Pancreas (tissue), 10 donors: ENCODE measurements at places on chromosomes 6 and 20.

DNA sequence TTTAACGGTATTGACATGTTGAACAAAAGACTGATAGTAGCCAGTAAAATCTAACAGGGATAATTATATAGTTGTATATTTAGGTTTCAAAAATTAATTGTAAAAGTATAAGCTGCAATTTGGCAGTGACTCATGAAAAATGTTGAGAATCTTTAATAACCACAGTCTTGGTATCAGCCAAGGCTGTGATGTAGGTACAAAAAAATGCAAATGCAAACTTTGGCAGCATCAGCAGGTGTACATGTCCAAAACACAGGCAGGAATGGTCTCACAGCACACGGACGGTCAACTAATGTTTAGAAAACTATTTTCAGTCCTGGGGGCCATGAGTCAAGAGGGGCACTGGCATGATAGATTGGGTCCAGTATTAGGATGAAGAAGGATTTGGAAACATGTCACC is 58.5 kb upstream of the BEND3 start:
- H3K27ac ChIP-seq, result no peak overlapping the region
- no peaks in the 10 kb centered on the region for H3K36me3 ChIP-seq
- no peak overlapping the region for H3K4me3 ChIP-seq
- no peak for DNase-seq

DNA sequence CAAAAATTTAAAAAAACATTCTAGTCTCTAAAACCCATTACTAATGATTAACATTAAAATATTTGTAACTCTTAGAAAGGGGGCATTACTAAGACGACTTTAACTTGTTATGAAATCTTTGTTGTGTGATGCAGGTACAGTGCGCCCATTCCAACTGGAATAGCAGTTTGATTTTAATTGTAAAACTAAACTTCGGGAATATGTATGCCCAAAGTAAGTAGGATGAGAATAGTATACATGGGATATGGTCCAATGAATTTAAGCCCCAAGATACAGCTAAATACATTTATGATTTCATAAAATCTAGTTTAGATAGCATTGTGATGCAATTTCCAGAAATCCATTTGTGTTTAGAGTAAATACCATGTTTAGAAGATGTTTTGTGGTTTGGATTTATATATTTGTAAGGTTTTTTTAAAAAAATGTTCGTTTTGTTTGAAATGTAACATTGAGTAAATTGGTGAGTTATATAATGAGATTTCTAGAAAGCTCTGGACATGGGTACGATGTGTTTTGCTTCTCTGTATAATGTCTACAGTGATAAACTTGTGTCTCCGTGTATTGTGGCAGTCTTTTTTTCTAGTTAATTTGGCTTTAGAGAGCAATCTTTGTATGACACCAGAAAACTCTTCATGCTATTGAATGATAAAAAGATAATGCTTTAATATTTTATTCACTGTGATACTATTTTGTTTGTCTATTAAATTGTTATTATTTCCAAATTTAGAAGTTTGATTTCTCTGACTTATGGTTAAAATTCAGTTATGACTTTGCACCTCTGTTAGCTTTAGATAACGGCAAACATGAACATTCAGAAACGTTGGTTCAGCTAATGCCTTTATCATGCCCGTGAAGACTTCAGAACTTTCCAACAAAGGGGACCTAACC is 54.8 kb downstream of the RNF182 start:
- no peak for DNase-seq
- H3K27me3 ChIP-seq, result no peaks in the 10 kb centered on the region
- H3K4me3 ChIP-seq, result no peak overlapping the region
- H3K36me3 ChIP-seq, result no peaks in the 10 kb centered on the region
- no peaks in the 10 kb centered on the region for H3K4me1 ChIP-seq

GRCh38 chr6:145141572-145141971 is 593.7 kb downstream of the EPM2A start:
- no peak overlapping the region for H3K4me3 ChIP-seq
- H3K36me3 ChIP-seq, result no peaks in the 10 kb centered on the region
- no peak overlapping the region for H3K27ac ChIP-seq

DNA sequence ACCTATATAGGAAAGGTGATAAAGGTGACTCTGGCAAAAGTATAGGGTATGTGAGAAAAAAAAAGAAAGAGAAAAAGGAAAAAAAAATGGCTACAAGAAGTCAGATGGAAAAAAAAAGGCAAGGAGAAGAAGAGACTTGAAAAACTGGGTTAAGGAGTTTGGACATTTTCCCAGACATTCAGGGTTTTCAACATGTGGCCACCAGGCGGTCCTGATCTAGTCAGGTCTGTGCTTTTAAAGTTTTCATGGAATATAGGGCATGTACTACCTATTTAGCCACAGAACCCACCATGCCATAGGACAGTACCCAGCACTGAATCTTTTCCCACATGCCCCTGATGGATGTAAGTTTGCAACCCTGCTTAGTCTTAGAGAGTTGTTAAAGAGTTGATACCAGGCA is 433.7 kb downstream of the MAFB start:
- H3K27me3 ChIP-seq, result no peaks in the 10 kb centered on the region
- DNase-seq, result no peak
- H3K36me3 ChIP-seq, result no peaks in the 10 kb centered on the region
- H3K27ac ChIP-seq, result no peak overlapping the region
- H3K4me3 ChIP-seq, result no peak overlapping the region

DNA sequence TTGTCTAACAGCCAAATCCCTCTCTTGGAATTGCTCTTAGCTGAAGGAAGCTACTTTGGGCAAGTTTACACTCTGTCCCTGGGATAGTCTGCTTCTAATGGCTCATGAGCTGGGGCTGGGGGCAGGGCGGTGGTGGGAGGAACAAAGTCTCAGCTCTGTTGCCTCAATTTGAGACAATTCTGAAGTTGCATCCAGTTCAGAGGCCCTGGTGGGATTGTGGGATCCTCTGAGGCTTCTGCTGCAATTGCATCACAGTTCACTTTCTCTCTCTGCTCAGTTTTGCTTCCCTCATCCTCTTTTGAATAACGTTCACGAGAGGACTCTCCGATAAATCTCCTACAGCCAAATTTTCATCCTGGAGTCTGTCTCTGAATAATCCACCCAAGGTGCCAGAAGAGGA is 440.6 kb upstream of the SLC35B3 start:
- no peaks in the 10 kb centered on the region for H3K27me3 ChIP-seq
- H3K4me3 ChIP-seq, result no peak overlapping the region
- H3K36me3 ChIP-seq, result no peaks in the 10 kb centered on the region
- H3K27ac ChIP-seq, result no peak overlapping the region

DNA sequence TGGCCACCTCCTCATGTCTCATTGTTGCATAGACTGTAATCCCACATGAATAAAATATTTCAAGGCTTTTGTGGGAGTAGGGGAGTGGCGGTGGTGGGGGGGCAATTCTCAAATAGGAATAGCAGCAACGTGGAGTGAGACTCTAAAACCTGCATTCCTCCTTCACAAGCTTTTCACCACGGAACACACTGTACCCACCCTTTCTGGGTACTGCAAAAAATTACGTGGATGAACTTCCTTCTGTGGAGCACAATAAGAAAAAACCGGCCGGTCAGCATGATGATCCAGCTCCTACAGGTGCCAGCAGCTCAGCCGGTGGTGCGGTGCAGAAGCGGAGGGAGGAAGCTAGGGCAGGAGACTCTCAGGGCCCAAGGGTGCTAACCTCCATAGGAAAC is 930 bp upstream of the RRAGD start:
- peaks cover 5% of the 10 kb centered on the region for H3K4me1 ChIP-seq
- no peaks in the 10 kb centered on the region for H3K27me3 ChIP-seq

DNA sequence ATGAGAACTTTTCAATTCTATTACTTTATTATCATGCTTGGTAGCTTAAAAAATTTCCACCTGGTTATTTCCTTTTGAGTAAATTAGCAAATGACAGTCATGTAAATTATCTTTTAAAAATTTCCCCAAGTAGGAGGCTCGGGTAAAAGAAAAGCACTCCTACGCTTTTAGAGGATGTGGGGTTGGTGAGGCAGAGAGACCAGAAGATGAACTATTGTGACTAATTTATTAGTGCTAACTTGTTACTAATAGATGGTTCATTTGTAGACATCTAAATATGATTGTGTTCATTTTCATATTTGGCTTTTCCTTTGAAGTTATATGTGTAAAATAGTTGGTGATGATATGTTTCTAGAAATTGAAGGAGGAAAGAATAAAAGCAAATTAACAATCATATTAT is 27.0 kb downstream of the ZNF292 start:
- no peak overlapping the region for H3K27ac ChIP-seq
- H3K27me3 ChIP-seq, result no peaks in the 10 kb centered on the region
- H3K36me3 ChIP-seq, result no peaks in the 10 kb centered on the region

GRCh38 chr6:22330941-22331340 is 34.1 kb upstream of the PRL start:
- no peak overlapping the region for H3K4me3 ChIP-seq
- DNase-seq, result no peak
- H3K36me3 ChIP-seq, result no peaks in the 10 kb centered on the region
- no peaks in the 10 kb centered on the region for H3K4me1 ChIP-seq
- H3K27ac ChIP-seq, result no peak overlapping the region

GRCh38 chr6:90253631-90254030 is 43.0 kb downstream of the BACH2 start:
- H3K4me1 ChIP-seq, result peaks cover 3% of the 10 kb centered on the region
- H3K27ac ChIP-seq, result no peak overlapping the region
- H3K27me3 ChIP-seq, result no peaks in the 10 kb centered on the region
